ENCODE measurements at places on chromosomes 11 and 22.
A peak's percentile ranks its signal among the peaks of the same experiment; 100 is the strongest.

GRCh38 chr11:77590194-77590782 lies 535 bp downstream of the AQP11 start:
- DNase-seq: no peak

DNA sequence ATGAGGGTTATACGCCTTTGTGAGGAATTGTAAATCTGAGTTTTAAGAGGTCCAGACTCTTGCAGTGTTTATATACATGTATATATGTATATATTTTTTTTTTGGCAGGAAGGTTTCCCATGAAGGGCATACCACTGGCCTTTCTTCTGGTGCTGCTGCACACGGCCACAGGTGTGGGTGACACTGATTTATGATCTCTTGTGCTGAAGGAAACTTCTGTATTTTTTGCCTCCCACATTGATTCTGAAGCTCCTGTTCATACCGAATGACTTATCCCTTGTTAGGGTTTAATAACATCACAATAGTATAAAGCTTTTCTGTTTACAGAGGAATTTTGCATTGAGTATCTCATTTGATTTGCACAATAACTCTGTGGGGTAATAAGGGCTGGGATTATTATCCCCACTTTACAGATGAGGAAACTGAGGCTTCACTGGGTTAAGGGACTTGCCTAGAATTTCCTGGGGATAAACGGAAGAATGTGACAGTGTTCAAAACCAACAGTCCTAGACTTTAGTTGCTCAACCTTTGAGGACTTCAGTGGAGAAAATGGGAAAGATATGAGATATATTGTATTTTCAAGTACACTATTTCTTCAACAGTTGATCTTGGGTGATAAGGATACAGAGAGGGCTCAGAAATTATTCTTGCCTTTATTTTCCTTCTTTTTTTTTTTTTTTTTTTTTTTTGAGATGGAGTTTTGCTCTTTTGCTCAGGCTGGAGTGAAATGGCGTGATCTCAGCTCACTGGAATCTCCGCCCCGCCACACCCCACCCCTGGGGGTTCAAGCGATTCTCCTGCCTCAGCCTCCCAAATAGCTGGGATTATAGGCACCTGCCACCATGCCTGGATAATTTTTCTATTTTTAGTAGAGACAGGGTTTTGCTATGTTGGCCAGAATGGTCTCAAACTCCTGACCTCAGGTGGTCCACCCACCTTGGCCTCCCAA lies 70.1 kb downstream of the MICAL2 start:
- no peak for DNase-seq

DNA sequence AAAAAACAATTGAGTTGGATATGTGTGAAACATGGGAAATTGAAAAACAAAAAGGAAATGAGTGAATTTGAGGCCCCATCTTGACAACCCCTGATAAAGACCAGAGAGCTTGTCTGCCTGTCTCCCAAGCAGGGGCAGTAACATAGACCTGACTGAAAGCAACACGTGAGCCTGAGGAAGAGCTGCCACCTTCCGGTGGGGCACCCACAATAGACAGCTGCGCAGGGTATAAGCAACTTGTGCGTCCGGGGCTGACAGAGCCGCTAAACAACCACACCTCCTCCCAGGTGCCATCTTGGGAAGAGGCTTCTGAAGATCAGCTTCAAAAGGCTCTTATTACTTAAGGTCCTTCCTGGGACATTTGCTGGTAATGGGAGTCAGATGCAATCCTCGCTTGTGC lies 166.8 kb downstream of the NTM start:
- DNase-seq: no peak

GRCh38 chr22:25736378-25737011 lies 5.5 kb upstream of the MYO18B start:
- no peak for DNase-seq

DNA sequence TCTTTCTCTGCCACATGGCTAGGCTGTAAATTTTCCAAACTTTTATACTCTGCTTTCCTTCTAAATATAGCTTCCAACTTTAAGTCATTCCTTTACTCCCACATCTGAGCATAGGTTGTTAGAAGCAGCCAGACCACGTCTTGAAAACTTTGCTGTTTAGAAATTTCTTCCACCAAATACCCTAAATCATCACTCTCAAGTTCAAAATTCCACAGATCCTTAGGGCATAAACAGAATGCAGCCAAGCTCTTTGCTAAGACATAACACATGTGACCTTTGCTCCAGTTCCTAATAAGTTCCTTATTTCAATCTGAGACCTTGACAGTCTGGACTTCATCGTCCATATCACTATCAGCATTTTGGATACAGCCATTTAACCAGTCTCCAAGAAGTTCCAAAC lies 749.9 kb downstream of the METTL15 start:
- DNase-seq: no peak

DNA sequence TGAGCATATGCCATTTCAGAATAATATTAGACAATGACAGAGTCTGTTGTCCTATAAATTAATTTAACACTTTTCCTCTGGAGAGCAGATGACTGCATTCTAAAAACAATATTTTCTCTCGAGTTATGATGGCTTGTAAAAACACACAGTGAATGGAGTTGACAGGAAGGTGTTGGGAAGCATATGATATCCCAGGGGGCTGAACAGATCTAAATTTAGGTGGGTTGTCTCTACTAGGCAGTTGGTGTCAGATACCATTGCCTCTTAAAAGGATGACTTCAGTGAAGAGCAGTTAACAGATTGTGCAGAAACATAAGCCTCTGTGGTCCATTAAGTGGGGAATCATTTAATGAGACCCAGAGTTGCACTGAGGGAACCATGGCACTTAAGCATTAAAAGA lies 30.7 kb downstream of the SVIP start:
- DNase-seq: no peak

GRCh38 chr11:61054513-61054912 lies 47.8 kb upstream of the CD5 start:
- DNase-seq: no peak

- no peak for DNase-seq
Observed at GRCh38 chr22:37492428-37493344, 6.5 kb upstream of the MFNG start.

DNA sequence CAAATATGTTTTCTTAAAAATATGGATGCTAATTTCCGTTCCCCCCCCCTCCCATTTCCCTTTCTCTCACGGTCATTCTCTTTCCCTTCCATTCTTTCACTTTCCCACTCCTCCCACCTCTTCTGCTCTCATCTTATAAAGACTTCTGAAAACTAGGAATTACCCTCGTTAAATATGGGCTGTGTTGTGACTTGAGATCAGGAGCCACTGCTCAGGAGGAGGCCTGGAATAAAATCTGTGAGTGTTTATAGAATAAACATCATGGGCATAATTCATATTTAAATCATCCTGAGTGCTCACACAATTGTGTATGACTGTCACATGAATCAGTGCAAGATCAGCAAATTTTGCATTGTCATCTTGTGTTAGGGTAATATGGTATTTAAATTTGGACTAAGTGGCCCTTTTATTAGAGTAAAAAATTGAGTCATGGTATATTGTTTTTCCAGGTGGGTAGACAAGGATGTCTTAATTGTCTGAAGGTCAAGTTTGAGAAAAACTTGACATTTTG lies 208.0 kb downstream of the DDX10 start:
- no peak for DNase-seq

GRCh38 chr11:75190652-75191329 lies 39.9 kb downstream of the SLCO2B1 start:
- no peak for DNase-seq

- no peak for DNase-seq
Observed at GRCh38 chr22:35410663-35411034, 10.7 kb downstream of the MCM5 start.

- DNase-seq: no peak
Observed at GRCh38 chr22:49197986-49198704, 629.5 kb downstream of the BRD1 start.

DNA sequence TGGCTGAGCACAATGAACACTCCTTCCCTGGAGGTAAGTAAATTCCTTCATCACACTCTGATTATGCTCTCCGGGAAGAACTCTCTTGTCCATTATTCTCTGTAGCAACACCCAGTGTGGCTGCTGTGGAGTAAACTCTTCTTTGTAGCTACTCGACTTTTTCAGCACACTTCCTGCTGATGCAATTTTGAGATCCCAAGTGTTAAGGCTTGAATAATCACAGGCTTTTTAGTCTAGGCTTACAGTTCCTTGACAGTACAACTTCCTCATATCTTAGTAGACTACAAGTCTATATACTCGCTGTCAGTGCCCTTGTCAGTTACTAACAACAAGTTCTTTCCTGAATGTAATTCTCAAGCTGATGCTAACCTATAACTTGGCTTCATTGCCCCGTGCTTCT lies 301.8 kb upstream of the API5 start:
- no peak for DNase-seq

GRCh38 chr22:44335903-44336803 lies 23.4 kb upstream of the SHISAL1 start:
- DNase-seq: no peak

GRCh38 chr22:32255726-32256125 lies 579 bp upstream of the SLC5A4 start:
- no peak for DNase-seq

- no peak for DNase-seq
Observed at GRCh38 chr11:102423936-102424335, 28.6 kb downstream of the TMEM123 start.

- DNase-seq: no peak
Observed at GRCh38 chr11:64268893-64269539, 15.4 kb downstream of the BAD start.

GRCh38 chr11:15557457-15558230 lies 442.9 kb downstream of the INSC start:
- no peak for DNase-seq

GRCh38 chr22:45096256-45096907 lies 67.3 kb upstream of the NUP50 start:
- DNase-seq: peak; percentile 72

- DNase-seq: no peak
Observed at GRCh38 chr22:26709617-26710390, 52.4 kb downstream of the MIAT start.

DNA sequence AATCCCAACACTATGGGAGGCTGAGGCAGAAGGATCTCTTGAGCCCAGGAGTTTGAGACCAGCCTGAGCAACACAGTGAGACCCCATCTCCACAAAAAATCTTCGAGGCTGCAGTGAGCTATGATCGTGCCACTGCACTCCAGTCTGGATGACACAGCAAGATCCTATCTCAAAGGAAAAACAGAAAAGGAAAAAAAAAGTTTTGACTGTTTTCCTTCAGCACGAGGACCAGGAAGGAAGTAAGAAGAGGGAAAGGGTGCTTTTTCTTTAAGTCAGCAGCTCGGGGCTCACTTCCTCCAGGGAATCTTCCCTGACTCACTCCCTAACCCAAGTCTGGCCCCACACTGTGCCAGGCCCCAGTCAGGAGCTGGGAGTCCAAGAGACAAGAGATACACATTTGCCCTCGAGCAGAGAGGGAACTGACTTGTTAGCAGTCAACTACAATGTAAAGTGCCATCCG lies 14.2 kb downstream of the ARRB1 start:
- DNase-seq: no peak

DNA sequence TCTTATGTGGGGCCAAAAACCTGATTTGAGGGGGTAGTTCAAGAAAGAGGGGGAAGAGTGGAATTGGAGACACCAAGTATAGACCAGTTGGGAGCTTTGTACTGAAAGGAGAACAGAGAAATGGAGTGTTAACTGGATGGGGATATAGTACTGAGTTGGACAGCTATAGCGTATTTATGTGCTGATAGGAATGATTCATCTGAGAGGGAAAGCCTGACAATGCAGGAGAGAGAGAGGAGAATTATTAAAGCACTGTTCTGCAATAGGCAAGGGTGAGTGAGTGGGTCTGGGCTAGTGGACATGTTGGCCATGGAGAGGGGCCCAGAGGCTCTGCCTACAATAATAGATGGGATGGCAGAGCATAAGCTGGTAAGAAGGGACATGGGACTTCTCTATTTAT lies 52.9 kb upstream of the PITPNB start:
- no peak for DNase-seq

DNA sequence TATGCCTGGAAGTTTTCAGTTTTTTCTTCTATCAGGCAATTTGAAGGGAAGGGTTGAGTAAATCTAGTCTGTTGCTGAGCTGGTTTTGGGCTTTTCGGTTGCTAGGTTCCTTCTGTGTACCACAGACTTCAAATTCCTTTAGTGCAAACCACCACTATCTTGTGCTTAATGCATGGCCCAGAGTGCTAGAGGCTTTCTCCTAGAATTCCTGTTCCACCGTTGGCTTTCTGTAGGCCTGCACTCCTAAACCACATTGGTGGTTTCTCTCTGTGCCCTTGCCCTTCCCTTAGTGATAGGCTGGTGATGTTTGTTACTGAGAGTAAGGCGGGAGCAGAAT lies 47.1 kb upstream of the CTSC start:
- no peak for DNase-seq

DNA sequence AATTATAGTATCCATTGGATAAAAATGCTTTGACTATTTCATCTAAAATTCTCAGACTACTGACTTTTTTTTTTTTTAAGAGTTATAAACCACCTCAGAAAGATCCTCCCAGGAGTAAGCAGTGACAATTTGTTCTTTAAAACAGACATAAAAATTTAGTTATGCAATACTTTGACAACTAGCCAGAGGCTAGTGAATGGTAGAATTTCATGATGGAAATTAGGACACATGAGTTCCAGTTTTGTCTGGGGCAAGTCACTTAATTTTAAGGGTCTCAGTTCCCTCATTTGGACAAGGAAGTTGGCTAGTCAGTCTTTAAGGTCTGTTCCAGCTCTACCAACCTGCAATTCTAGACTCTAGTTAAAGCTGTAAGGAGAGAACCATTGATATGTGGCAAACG lies 2.9 kb downstream of the IL18 start:
- no peak for DNase-seq

GRCh38 chr11:14308114-14308896 lies 50.7 kb downstream of the RRAS2 start:
- no peak for DNase-seq

DNA sequence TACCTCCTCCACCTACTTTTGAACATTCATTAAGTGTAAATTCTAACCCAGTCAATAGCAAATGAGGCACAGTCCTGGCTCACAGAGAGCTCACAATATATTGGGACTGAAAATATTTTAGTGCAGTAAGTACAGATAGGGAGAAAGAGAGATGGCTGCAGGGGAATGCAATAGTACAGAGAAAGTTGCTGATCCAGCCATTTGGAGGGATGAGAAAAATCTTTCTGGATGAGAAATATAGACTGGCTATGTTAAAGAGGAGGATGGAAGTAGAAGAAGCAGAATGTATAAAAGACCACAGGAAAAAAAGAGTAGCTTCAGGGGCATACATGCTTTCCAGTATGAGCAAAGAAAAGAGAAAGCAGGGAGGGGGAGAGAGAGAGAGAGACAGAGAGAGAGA lies 3.6 kb upstream of the OR52B6 start:
- no peak for DNase-seq

DNA sequence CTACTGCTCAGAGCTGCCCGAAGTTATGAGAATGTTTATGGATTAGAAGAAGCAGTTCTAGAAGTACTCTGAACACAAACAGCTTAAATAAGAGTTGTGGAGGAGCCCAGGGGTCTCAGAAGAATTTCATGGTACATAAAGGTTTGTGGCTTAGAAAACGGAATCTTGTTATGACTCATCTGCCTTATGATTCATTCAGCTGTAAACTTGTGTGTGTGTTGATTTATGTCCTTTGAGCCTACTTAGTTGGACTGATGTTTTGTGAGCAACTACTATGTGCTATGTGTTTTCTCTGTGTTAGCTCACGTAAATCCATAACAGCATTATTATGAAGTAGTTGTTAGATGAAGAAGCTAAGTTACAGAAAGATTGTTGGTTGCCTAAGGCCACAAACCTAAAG lies 203.7 kb downstream of the PGR start:
- DNase-seq: no peak

GRCh38 chr11:33437529-33437928 lies 180.3 kb downstream of the HIPK3 start:
- DNase-seq: no peak
